ENCODE measurements at places on chromosomes 11 and 22. TPM values are rescaled to one million over a fixed set of nuclear protein-coding genes. Genes with fewer than 3 reads are reported as not detected.

MB gene
- not detected for total RNA-seq

CNGA4 gene
- not detected for total RNA-seq

APOL5 gene
- total RNA-seq, result not detected

CRY2 gene
- 6.9 TPM for total RNA-seq

PRRG4 gene
- 3.4 TPM for total RNA-seq

KCTD14 gene
- total RNA-seq, result 3.5 TPM

PMM1 gene
- total RNA-seq, result 14.8 TPM

SUSD2 gene
- total RNA-seq, result 0.62 TPM

LGALS12 gene
- total RNA-seq, result not detected

ZNF408 gene
- total RNA-seq, result 10.5 TPM

OR52I1 gene
- total RNA-seq, result not detected

SYT7 gene
- total RNA-seq, result under 0.01 TPM

OR4D11 gene
- not detected for total RNA-seq

MSANTD4 gene
- total RNA-seq, result 34.9 TPM

CYP2D6 gene
- total RNA-seq, result 0.36 TPM

CATSPER1 gene
- total RNA-seq, result not detected

SMTNL1 gene
- total RNA-seq, result not detected

TEAD1 gene
- total RNA-seq, result 314 TPM

FAT3 gene
- total RNA-seq, result under 0.01 TPM

OR51I1 gene
- 0.34 TPM for total RNA-seq
